Ecto neural progenitor cell (in vitro differentiated cells): ENCODE measurements at places on chromosomes 12 and 14.

- peak; percentile 98 for DNase-seq
Measured at GRCh38 chr12:53938326-53939140, at the start of gene HOXC13. TSS of gene HOXC13 (plus strand) at chr12:53938831. CDS start at chr12:53938907, 76 bp downstream.

GRCh38 chr14:24430682-24431568 lies 1.2 kb downstream of the KHNYN start:
- no peak for DNase-seq

- DNase-seq, result no peak
Measured at GRCh38 chr12:132143336-132144071, 615 bp downstream of the DDX51 start.

GRCh38 chr14:90757452-90757851 lies 58.8 kb downstream of the TTC7B start:
- no peak for DNase-seq

DNA sequence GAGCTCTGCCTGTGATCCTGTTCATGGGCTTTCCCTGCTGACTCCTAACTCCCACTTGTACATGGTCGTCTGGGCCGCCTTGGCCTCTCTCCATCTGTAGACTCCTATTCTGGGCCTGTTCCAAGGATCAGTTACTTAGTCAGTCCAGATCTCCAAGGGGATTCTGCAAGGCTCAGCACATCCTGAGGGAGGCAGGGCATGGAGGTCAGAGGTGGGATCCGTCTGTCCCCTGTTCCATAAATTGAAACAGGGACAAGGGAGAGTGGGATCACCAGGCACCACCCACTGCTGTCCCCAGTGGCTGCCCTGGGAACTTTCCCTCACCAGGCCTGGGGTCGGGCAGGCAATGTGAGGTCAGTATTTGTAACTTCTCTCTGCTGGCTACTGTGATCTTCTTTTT lies 43.5 kb downstream of the KCTD10 start:
- peak; percentile 64 for DNase-seq

DNA sequence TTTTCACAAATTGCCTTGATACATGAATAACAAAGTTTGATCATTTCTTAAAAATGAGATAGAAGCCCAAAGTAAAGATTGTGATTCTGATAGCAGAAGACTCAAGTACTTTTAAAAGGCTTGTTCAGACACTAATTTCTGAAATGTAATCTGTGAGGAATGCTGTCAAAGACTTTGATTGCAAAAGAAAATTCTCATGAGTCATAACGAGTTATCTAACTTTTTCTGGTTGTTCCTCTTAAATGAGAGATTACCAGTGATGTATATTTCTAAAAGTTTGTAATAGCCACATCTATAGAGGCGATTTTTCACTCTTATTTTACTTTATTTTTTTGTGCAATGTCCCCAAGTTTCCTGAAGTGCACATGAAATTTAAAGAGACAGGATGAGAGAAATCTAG lies 7.0 kb downstream of the PYGL start:
- no peak for DNase-seq

DNA sequence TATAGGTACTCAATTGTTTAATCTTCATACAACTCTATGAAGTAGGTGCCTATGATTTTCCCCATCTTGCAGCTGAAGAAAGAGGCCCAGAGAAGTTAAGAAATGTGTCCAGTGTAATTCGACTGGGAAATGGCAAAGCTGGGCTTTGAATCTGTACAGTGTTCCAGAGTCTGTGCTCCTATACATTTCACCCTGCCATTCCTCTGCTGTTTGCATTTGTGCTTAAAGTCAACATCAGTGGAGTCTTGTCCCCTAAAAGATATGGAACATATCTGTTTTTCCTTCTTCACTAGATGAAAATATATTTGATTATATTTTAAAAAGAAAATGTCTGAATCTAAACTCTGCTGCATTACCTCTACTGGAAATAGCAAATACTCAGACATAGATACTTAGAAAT lies 88.6 kb downstream of the SEC23A start:
- no peak for DNase-seq

DNA sequence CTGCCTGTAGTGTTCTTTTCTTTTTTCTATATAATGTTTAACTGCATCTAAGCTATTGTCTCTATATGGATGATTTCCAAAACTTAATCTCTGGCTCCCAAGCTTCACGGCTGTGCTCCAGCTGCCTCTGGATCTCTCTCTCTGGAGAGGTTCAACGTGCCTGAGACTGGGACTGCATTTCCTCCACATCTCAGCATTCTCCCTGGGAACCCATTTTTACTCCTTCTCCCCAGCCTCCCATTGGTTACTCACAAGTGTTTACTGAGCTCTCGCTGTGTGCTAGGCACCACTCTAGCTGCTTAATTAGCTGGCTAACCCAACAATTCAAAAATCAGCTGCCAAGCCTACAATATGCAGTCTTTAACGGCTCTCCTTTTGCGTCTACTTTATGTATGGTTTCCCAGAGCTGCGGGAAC lies 34.7 kb downstream of the FBXL14 start:
- DNase-seq, result no peak

GRCh38 chr12:57055824-57056223 lies 5.9 kb upstream of the MYO1A start:
- DNase-seq, result no peak

- DNase-seq, result no peak
Measured at GRCh38 chr14:52312931-52313355, 1.2 kb upstream of the PTGER2 start.

GRCh38 chr12:104709692-104710435 lies 248.2 kb downstream of the SLC41A2 start:
- DNase-seq, result no peak

DNA sequence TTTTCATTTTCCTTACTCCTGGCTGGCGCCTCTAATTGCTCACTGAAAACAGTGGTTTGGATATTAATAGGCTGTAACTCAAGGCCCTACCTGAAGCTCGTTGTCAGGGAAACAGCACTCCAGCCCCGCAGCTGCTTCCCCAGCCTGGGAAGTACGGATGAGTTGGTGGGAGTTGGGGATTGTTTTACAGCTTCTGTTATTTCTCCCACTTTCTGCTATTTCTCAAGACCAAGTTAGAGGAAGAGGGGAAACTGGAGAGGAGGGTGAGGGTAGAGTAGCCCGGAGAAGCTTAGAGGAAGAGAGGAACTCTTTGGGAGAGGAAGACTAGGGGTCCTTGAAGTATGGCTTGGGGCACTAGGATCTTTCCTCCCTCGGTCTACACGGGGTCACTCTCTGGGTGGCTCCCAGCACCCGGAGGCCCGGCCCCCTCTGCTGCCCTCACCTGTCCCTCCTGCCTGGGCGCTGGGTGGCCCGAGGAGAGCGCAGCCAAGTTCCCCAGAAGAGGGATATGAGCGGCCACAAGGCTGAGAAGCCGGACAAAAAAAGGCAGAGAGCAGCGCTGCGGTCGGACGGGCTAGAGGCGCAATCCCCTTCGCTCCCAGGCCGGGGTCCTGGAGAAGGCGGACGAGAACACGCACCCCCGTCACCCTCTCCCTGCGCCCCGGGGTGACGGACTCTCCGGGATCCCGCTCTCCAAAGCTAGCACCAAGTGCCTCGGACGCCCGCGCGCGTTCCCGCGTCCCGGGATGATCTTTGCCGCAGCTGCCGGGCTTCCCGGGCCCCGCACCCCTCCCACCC lies 671 bp downstream of the SPTB start:
- DNase-seq, result peak; percentile 66

DNA sequence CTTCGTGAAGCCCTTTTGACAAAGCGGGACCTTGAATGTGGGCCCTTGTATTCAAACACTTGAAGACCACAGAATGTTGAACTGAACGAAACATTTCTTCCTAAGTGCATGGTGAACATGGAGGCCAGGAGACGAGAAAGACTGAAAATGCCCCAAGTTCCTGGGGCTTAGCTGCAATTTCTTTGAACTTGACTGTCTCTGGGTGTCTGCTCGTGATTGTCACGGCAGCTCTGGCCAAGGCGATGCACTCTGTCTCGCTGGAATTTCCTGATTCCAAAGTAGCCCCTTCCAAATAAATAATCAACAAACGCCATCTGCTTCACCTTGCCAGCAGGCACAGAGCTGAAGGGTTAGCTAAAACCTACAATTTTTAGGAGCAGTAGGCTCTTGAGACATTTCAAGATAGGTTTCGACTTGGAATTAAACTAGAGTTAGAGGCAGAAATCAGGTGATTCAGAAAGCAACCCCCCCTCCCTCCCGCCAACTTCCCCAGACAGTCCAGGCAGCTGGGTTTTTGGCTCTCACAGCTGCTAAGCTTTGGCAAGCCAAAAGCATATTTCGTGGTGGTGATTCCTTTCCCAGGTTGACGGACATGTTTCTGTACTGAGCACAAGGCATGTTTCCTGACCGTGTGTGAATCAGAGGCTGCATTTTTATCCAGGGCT lies 13.5 kb upstream of the IRF2BPL start:
- no peak for DNase-seq

GRCh38 chr14:52602131-52602530 lies 49.5 kb downstream of the GPR137C start:
- no peak for DNase-seq

- no peak for DNase-seq
Measured at GRCh38 chr12:56897844-56898361, 36.3 kb downstream of the SDR9C7 start.

DNA sequence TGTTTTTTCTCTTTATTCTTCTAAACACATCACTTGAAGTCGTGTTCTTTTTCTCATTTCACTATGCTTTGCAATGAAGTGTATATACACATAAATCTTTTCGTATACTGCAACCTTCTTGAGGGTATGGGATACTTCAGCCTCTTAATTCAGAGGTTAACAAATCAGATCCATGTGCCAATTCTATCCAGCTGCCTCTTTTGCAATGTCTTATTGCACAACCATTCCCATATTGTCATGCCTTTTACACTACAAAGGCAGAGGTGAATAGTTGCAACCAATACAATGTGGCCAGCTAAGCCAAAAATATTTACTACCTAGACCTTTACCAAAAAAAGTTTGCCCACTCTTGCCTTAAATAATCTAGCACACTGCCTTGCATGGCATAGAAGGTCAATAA lies 224.5 kb upstream of the FOXG1 start:
- no peak for DNase-seq

DNA sequence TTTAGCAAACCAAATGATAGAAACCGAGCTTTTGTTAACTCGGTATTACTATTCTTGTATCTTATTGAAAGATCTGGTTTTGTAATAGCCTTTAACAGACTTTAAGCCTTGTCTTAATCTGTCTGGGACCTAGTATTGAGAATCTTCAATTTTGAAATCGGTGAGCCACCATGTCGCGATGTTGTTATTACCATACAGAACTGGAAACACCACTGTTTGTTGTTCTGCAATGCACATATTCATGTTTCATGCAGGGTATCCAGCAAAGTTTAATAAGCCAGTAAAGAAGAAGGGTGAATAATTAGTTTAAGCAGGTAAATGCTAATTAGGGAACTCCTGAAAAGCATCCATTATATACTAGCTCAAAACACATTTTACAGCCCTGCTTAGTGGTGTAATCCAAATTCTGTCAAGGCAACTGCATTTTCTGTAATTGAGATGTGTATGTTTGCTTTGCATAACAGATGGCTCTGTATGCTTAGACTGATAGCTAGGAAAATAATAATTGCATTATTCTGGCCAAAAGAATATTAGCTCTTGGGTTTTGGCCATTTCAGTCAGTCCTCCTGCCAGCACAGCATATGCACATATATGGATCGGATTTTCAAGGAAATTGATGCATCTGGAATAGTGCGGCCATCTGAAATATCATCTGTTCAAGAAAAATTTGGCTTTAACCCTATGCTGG lies 389.2 kb downstream of the EGLN3 start:
- no peak for DNase-seq

DNA sequence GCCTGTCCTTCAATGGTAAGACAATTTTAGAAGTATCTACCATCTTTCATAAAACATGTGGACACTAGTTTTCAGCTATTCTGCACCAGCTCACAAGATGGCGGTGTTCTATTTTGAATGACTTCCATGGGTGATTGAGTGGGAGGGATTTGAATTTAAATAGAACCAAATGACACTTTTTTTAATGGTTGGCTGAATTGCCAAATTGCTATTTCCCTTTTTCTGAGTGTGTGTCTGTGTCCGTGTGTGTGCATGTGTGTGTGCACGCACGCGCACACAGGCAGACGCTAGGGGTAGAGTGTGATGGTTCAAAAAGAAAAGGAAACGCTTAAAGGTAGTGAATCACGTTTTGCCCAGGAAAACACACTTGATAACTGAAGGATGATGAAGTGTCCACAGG lies 362.6 kb downstream of the DAD1 start:
- DNase-seq, result no peak

DNA sequence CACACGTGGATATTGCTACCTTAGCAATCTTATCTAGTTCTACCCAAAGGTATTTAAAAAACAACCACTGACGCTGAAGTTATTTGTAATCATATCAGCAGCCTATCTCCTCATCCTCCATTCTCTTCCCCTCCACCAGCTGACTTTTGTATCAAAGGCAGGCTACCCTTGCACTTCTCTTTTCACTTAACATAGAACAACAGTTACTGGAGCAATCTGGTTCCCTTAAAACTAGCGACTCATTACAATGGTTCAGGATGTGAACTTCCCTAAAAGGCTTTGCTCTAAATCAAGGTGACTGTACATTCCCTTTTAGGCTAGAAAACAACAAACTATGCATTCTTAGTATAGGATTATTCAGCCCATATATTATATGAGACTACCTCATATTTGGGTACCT lies 404.7 kb downstream of the APAF1 start:
- no peak for DNase-seq

DNA sequence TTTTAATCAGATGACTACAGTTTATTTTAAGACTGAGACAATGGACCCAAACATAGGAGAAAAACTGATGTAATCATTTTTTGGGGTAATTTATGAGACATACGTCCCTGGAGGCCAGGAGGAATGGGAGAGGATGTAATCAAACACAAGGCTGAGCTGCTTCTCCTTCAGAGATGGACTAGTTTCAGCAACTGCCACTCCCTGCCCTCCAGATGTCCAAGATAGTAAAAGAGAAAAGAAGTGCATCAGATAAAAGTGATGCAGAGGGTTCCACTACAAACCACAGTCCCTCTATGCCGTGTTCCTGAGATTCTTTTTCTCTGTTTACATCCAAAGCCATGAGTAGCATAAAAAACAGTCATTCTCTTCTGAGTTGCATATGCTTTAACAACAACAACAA lies 101.1 kb downstream of the DACT1 start:
- no peak for DNase-seq

GRCh38 chr14:61467296-61467695 lies 145.9 kb downstream of the PRKCH start:
- DNase-seq, result no peak

- no peak for DNase-seq
Measured at GRCh38 chr14:36478782-36479181, 41.2 kb downstream of the NKX2-1 start.

- peak; percentile 55 for DNase-seq
Measured at GRCh38 chr12:94535510-94535921, 75.8 kb upstream of the CEP83 start.

DNA sequence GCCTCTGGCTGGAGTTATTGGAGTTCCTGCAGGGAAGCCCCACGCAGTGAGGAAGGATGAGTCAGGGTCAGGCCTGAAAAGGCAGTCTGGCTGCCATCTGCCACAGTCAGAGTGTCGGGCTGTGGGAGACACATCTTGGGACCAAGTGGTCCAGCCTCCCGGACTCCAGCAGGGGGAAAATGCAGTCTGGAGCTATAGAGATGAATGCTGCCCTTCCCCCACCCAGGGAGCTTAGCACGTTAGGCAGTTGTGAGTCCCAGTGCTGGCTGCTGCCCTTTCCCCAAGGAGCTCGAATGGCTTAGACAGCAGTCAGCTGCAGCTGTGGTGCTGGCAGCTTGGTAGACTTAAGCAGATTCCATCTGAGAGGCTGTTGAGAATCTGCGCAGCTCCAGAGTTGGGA lies 8.2 kb upstream of the NTS start:
- peak; percentile 61 for DNase-seq
